Anterior cingulate cortex (tissue), 58 donors: ENCODE measurements at places on chromosomes 11 and 22.

- no peak for DNase-seq
Measured at GRCh38 chr11:33490842-33491370, 209.7 kb downstream of the C11orf91 start.

DNA sequence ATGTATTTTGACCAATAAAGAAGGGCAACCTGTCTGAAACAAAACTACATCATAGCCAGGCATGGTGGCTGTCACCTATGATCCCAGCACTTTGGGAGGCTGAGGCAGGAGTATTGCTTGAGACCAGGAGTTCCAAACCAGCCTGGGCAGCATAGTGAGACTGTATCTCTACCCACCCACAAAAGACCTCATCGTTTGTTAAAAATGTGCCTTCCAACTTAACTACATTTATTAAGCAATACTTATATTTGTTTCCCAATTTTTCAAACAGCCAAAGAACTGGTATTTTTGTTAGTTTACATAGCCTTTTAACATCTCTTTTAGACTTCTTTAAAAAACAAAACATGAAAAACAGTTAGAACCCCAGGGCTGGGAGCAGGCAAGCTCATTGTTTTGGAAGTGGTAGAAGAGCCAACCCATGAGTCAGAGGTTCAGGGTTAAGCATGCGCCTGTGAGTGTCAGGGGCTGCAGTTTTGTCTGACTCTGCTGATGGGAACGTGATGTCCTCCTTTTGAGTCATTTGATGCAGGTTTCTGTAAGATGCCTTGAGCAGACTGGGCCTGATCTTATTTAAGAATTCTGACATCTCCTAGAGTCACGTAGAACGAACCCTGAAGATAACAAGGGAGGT, 53.9 kb upstream of the CRTAM start:
- no peak for DNase-seq

GRCh38 chr11:85029964-85030363, 597.2 kb downstream of the DLG2 start:
- DNase-seq, result no peak

DNA sequence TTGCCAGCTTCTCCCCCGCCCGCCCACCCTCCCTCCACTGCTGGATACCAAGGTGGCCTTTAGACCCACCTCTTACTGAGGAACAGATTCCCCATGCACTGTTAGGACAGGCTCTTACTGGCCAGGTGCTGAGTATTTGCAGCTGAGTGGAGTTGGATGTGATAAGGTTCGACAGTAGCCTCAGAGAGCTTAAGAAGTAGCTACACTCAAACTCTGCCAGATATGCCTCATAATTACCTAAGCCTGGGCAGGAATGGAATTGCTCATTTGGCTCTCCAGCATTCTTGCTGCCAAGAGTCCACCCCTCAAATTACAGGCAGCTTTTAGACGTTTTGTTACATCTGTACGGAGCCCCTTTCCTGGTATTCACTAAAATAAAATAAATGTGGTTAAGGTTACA, 9.6 kb downstream of the FAM181B start:
- no peak for DNase-seq

GRCh38 chr11:115885535-115886421, 381.6 kb upstream of the CADM1 start:
- DNase-seq, result no peak

DNA sequence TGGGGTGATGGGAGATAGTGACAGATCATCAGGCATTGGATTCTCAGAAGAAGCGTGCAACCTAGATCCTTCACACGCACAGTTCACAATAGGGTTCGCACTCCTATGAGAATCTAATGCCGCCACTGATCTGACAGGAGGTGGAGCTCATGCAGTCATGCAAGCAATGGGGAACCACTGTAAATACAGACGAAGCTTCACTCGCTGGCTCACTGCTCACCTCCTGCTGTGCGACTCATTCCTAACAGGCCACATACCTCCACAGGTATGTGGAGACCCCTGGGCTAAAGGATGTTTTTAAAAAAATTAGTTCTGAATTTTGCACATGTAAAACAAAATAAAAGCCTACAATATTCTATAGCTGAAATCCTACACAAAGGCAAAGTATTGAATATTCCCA, 20.5 kb upstream of the TEAD1 start:
- no peak for DNase-seq

DNA sequence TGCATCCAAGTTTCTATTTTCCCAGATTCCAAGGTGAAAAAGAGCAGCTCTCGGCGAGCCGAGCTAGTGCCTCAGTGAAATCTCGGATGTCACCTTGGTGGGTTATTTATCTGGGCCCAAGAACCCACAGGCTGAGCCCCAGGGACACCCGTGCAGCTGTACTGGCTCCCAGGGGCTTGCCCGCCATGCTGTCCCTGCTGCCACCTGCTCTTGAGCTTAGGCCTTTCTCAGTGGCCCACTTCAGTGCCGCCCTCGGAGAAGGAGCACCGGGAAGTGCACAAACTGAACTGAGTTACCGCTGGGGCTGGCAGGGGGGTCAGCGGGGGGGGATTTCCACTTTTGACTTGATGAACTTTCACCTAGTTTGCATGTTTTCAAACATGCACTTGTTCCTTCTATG, 27.9 kb downstream of the CPT1A start:
- DNase-seq, result no peak

DNA sequence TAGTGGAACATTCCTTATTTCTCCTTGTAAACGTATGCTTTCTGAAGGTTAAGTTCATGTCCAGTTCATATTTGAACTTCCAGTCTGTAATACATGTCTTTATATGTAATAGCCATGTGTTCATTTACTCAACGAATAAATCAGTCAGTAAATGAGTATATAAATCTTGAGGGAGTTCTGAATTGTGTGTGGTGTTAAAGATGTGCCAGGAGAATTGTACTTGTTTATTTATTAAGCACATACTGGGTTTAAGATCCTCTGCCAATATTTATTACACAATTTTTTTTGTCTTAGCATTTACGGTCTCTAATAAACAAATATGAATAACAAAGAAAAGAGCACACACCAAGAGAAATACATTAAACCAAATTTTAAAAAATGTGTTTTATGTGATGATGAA, 26.5 kb upstream of the CLMP start:
- no peak for DNase-seq

GRCh38 chr11:32821917-32822560, 7.7 kb upstream of the PRRG4 start:
- no peak for DNase-seq

DNA sequence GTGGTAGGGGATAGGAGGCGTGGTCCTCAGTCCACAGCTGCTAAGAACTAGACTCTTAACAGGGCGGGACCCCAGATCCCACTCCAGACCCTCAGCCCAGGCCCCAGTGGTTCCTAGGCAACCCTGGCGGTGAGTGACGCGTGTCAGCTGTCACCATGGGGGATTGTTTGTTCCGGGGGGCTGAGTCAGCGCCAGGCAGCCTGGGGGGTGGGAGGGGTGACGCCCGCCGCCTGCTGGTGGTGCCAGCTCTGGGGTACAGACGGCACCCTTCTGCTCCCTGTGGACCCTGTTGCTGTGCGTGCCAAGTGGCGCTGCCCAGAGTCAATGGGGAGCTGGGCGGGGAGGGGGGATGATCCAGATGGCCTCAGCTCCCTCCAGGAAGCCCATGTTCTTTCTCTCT, 2.5 kb downstream of the CNIH2 start:
- DNase-seq, result no peak

DNA sequence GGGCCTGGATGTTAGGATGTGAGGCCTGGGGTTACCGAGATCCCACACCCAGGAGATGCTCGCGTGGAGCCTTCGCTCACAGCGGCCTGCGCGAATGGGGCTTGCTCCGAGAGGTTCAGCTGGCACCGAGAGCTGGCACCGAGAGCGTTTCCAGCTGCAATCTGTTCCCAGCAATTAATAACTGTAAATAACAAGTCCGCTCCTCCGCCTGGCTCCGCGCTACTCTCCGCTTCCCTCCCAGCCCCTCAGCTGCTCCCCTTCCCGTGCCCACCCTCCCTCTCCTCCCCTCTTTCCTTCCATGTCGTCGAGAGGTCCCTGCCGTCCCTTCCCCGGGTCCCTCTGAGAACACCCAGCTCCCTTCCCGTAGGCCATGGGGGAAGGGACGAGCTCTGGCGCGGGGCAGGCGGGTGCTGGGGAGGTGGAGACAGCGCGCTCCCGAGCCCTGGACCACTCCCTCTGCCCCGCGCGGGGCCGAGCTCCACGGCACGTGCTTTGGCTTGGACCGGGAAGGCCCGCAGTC, 110.8 kb downstream of the WNT7B start:
- DNase-seq, result no peak
